T1000 (cell line): ENCODE measurements at places on chromosomes 1 and 21.

GRCh38 chr1:31815307-31815645, 546 bp downstream of the SPOCD1 start:
- DNase-seq = no peak

- DNase-seq = no peak
These were observed 18.6 kb downstream of the CRB1 start for GRCh38 chr1:197286634-197287033.

DNA sequence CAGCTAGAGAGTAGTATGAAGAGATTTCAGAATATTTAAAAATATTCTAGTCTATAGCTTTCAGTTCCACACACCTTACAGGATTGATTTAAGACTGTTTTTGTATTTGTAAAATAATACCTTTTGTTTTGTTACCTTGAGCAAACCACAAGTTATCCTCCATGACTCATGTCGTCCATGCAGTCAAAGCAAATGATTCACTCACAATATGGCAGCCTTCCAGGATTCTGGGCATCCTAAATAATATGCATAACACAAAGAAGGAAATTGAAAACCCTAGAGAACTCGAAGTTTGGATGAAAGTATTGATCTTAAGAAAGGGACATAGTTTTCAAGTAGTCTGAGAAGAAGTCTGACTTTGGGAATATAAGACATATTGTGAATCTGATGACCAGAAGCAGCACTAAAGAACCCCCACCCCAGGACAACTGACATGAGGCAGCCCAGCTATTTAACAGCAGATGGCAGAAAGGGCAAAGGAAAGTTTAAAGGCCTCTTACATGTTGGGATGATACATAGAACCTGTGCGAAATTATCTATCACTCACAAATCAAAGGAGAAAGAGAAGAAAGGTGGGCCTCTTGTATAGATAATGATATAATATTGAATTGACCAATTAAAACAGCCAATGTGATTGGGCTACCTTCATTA, 857.9 kb downstream of the BRINP3 start:
- peak; percentile 3 for DNase-seq

- no peak for DNase-seq
These were observed 16.5 kb downstream of the PLA2G2D start for GRCh38 chr1:20102875-20103274.

DNA sequence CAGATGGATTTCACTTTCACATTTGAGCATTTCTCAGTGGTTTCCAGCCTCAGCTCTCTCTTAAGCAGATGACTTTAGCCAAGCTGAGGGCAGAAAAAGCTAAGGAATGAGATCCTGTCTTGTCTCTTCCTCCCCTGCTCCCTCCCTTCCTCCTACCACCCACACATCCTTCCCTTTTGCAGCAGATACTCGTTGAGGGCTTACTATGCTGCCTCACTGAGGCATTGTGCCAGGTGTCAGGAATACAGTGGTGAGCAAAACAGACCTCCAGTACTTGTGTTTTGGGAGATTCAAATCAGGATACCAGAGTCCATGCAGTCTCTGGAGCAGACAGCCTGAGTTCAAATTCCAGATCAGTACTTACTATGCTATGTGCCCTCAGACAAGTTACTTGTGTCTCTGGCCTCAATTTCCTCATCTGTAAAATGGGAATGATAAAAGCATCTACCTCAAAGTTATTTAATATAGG, 43.2 kb downstream of the KIF26B start:
- no peak for DNase-seq

GRCh38 chr1:40948741-40949443, 30.6 kb upstream of the CTPS1 start:
- DNase-seq = peak; percentile 76

- DNase-seq = no peak
These were observed 322.2 kb downstream of the LMX1A start for GRCh38 chr1:165034136-165034809.

DNA sequence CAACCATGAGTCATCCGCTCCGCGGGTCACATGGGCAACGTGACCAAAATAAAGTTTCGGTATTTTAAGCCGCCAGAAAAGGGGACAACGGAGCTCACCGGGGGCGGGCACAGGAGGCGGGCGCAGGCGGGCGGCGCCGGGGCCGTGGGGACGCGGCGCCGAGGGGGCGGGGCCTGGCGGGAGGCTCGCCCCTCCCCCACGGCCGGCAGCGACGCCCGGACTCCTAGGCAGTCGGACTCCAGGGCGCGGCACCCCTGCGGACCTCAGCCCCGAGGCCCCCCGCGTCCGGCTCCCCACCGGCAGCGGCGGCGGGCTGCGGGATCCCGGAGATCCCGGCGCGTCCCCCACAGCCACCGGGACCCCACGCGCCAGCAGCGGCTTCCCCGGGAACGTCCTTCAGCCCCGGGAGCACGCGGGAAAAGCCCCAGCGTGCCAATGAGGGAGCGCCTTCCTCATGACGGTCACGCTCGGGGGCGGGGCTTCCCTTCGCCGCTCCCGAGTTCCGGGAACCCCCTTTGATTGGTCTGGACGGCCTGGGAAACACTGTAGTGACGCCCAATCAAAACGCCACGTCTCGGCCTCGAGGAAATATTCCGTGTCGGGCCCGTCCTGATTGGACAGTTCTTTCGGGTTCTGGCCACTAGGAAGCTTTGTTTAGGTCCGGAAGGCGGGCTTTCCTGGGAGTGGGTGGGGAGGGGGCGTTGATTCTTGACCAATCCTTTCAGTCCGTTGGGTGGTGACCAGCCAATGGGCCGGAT, 515 bp upstream of the CAMTA1 start:
- DNase-seq = peak; percentile 100

DNA sequence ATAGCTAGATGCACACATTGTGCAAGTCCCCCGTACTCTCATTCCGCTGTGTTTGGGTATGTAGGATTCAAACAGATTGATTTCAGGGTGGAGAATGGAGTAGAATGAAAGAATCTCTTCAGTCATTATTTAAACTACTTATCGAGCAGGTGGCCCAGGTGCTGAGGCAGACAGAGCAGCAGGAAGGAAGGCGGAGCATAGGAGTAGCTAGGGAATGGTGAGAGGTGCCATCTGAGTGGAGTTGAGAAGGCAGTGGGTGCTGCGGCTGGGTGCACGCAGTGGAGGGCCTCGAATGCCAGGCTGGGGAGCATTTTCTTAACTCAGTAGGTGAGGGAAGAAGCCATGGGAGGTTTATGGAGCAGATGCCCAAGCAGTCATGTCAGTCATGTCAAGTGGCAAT, 45.2 kb upstream of the CD101 start:
- no peak for DNase-seq

- DNase-seq = no peak
These were observed 10.8 kb downstream of the IL24 start for GRCh38 chr1:206908038-206908437.

DNA sequence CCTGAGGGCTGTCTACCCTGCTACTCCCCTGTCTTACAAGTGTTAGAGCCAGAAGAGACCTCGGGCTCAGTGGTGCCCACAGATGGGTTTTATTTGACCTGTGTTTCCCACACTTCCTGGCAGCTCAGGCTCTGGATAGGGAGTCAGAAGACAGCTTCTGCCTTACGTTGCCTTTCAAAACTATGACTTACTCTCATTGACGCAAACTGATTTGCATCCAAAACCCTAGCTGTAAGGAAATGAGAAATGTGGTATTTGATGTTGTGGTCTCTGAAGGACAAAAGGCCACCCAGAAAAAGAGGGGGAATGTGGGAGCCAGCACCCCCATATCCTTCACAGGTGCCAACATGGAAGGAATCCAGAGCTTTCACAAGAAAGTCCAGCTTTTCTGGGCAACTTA, 180.2 kb downstream of the ATG4C start:
- no peak for DNase-seq

DNA sequence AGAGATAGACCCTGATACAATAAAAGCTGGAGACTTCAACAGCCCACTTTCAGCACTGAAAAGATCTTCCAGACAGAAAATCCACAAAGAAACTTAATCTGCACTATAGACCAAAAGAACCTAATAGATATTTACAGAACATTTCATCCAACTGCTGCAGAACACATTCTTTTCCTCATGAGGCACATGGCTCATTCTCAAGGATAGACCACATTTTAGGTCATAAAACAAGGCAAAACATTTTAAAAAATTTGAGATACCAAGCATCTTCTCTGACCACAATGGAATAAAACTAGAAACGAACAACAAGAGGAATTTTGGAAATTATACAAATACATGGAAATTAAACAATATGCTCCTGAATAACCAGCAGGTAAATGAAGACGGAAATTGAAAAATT, 15.0 kb upstream of the IL20 start:
- no peak for DNase-seq

GRCh38 chr1:86067626-86068025, 88.9 kb downstream of the COL24A1 start:
- DNase-seq = no peak

GRCh38 chr1:43312663-43313515, 12.1 kb downstream of the TIE1 start:
- no peak for DNase-seq
